ENCODE measurements at places on chromosomes 11 and 22.

DNA sequence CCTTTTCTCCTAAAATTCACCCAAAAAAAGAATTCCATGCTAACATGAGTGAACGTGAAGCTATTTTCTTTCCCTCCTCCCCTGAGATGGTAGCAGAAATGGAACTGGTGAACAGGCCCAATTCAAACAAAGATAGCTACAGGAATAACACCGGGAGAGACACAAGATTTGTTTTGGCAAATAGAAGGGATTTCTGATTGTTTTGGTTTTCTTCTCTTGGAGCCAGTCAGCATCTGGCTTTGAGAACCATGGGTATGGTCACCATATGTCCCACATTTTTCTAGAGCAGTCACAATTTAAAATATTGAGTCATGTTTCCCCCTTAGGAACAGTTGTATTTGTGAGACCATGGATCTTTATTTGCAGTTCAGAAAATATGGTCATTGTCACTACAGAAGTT is 214.1 kb downstream of the FAM76B start:
- DNase-seq, result no peak

GRCh38 chr11:111911563-111912401 is at the start of gene CRYAB:
Gene CRYAB, minus strand, starts transcription at chr11:111911770. Its CDS starts 46 bp downstream, at chr11:111911724.
- DNase-seq, result peak; percentile 52

DNA sequence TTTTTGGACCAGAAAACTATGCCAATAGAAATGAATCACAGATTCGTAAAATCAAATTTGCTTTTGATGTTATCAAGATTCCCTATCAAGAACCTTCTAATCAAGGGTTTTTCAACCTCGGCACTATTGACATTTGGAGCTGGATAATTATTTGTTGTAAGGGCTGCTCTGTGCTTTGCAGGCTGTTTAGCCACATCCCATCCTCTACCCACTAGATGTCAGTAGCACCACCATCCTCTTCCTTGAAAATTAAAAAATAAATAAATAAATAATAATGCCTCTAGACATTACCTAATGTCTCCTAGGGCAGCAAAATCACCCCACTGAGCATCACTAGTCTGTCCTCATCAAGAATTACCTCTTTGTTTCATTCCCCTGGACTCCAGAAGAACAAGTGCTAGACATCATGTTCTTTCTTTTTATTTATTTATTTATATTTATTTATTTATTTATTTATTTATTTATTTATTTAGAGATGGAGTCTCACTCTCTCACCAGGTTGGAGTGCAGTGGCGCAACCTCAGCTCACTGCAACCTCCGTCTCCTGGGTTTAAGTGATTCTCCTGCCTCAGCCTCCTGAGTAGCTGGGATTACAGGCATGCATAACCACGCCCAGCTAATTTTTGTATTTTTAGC is 744.7 kb downstream of the KCNA4 start:
- DNase-seq, result peak; percentile 24

DNA sequence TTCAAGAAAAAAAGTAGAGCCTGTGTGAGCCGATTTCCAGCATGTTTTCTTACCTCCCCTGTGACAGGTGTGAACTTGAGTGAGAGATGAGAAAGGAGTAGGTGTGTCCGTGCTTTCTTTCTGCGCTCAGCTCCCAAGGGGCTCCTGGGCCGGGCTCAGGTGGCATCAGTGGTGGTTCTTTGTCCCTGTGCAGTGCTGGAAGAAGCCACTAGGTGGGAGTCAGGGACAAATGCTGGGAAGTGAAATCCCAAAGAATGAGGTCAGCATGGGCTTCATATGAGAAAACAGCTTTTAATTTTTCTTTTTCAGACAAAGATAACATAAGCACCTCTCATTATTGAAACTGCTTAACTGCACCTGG is 57.8 kb downstream of the PPFIBP2 start:
- DNase-seq, result peak; percentile 55

DNA sequence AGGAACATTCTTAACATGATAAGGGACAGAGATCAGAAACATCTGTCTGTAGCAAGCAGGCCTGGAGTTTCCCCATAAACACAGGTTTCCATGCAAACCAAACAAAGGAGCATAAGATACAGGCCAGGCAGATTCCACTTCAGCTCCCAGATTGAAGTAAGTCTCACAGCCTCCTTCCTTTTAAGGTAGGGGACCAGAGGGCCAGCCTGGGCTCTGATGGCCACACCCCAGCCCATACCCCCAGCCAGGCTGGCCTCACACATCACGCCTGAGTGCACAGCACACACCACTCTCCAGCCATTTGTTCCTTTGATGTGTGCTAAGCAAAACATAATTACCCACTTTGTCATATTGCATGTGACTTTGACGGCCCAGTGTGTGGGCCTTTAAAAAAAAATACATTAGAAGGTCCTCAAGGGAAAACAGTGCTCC is 518.7 kb downstream of the NTM start:
- peak; percentile 89 for DNase-seq

DNA sequence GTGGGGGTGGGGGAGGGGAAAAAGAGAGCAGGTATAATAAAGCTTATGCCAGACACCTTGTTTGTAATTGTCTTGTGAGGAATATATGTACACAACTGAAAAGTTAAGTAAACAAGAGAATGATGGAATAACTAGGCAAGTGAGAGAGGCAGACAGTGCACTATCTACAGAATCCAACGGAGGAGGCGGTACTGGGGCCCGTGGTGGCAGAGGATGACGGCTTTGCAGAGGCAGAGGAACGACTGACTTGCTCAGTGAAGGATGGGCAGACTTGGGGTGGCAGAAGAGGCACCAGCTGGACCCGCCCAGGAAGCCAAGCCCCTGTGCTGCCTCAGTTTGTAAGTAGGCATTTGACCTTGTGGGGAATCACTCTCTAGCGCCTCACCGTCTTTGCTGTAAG is 297.6 kb downstream of the ST3GAL4 start:
- no peak for DNase-seq

GRCh38 chr11:65609665-65610064 is 4.4 kb downstream of the MAP3K11 start:
- no peak for DNase-seq

DNA sequence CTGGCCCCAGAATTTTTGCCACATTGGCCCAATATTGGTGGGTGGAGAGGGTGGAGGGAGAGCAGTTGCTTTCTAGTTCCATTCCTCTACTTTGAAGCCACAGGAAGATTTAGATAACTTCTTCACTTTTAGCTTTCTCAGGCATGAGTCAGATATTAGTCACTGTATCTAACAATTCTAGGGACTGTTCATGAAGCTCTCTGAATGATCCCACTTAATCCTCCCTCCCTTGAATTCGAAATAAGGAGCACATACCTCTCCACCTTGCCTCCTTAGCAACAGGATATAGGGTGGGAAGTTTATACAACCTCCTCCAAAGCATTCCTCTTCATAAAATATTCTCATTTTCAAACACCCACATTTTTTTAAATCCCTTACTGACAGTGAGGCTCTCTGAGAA is 13.5 kb downstream of the FSHB start:
- DNase-seq, result no peak

DNA sequence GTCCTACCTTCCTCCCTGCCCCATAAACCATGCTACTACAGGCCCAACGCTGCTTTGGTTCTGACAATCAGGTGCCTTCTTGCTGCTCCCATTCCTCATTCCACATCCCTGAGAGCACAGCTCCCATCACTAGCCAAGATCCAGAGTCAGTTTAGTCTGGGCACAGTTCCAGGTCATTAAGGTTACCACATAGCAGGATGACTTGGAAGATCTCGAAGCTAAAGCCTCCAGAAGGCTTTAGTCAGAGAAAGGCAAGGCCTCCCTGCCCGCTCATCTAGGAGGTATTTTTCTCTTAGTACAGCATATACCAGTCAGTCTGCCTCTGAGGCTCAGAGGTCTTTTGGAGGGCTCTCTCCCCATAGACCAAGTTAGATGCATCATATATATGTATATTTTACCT is 30.3 kb downstream of the TRIM66 start:
- no peak for DNase-seq

DNA sequence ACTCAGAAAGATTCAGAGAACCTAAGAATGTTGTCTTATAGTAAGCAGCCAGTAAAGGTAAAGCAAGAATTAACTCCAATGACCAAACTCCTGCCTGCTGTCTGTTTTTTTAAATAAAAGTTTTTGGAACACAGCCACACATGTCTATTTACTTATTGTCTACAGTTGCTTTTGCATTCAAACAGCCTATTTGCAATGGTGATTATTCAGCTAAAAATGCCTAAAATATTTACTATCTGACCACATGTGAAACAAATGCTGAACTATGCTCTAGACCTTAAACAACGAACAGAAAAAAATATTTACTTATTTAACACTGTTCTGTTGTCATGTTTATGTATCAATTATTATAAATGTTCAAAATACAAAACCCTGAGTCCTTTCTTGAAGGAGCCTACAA is 1246.6 kb downstream of the FAM181B start:
- DNase-seq, result no peak

- no peak for DNase-seq
Observed at GRCh38 chr22:30792456-30792855, 97.8 kb downstream of the OSBP2 start.

- DNase-seq, result peak; percentile 48
Observed at GRCh38 chr22:31046539-31047226, 34.4 kb upstream of the SMTN start.

- DNase-seq, result no peak
Observed at GRCh38 chr11:17544181-17544622, at the start of gene USH1C. Gene USH1C, minus strand, starts transcription at chr11:17544416. Its CDS starts 109 bp downstream, at chr11:17544307.

DNA sequence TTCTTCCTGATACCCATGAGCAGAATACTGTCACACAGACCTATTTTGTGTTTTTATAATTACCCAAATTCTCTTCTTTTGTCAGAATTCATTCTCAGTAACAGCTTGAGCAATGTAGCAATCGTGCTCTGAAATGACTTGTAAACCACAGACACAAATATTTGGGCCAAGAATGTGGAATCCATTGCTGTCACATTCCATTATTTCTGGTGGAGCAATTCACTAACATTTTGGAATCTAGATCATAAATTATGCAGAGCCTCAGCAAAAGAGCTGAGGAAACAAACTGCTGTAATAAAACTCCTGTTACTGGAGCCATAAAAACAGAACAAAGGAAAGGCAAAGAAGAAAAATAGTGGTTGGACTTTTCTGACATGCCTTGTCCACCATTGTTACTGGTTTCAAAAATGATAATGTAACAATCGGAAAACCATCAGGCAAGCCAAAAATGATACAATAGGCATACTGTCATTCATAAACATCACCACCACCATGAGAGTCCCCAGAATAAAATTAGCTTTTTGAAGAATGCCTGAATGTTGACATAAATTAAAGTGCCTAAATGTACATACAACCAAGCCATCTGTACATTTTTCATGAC is 223.4 kb upstream of the PITPNB start:
- peak; percentile 51 for DNase-seq

DNA sequence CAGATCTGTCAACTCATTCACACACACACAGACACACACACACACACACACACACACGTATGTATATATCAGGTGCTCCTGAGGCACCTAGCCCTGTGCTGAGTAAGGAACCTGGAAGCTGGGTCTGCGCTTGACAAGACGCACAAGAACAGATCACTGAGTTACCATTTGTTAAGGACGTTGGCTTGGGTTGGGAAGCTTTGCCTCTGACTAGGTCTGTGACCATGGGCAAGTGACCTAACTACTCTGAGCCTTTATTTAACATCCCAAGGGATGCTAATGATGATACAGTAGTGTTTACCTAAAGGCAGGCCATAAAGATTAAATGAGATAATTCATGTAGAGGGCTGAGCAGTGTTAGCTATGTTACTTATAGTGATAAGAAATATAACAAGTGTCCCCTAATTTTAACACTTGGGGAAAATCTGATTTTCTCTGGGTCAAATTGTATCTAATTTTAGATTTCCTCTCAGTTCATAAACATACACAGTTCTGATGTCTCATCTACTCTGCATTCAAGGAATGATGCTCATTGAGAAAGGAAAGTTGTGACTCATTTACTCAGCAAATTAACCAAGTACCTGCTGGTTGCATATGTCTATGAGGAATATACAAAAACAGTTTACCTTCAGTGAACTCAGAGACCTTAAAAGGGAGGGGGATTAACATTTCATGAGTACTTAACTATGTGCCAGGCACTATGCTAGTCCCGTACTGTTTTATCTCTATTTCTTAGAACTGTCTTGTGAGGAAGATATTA is 13.6 kb downstream of the RNF185 start:
- DNase-seq, result peak; percentile 86

- no peak for DNase-seq
Observed at GRCh38 chr11:65428578-65429067, 6.0 kb downstream of the NEAT1 start.

GRCh38 chr11:846496-847098 is 3.9 kb downstream of the TSPAN4 start:
- no peak for DNase-seq

GRCh38 chr11:11703885-11704284 is 82.1 kb upstream of the GALNT18 start:
- DNase-seq, result no peak

- DNase-seq, result peak; percentile 72
Observed at GRCh38 chr11:62171261-62171723, 18.7 kb upstream of the SCGB1D1 start.

GRCh38 chr11:113603277-113604059 is 102.6 kb downstream of the TMPRSS5 start:
- no peak for DNase-seq

DNA sequence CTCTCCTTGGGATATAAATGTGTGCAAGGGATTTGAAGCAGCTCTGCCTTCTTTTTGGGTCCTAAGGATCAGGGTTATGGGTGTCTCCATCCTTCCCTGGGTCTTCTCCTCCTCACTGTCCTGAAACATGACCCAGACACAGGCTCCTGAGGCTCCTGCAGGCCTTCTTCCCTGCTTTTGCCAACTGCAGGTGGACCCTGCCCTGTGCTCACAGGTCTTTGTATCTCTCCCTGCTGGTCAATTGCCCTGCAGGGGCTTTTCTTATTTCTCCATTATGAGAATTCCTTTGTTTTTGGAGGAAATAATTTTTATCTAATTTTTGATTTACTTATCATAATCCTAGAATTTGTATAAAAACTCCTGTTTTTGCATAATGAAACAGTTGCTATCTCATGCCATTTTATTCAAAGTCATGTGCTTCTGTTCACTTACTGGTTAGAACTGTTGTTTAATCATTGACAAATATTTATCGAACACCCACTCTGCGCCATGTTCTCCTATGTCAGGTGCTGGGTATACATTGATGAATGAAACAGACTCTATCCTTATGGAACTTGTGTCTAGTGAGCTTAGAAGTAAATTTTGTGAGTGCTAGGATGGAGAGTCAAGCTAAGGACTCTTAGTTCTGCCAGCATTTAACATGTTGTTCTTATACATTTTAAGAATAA is 89.7 kb upstream of the TOP3B start:
- DNase-seq, result no peak

DNA sequence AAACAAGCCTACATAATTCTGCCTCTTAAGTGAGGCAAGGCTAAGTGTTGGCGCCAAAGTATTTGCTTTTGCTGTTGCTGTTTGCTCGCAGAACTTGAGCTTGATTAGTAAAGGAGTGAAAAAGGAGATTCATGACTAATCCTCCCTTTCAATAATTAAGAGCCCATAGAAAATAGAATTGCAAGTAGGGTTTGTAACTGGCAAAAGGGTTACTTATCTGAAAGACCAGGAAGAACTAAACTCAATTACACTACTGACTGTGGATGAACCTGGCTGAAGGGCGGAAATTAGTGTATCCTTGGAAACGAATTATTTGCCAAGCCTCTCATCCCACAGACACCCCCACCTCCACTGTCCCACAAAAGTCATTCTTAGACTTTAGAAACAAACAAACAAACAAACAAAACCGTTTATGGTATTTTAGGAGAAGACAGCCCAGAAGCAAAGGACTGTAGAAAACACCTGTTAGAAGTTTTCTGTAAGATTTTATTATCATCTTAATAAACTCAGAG is 411 bp upstream of the EXPH5 start:
- DNase-seq, result no peak

Measured in SJSA1 (cell line).